T-cell (primary cell): ENCODE measurements at places on chromosomes 1 and 21. TPM values are rescaled to one million over a fixed set of nuclear protein-coding genes. Genes with fewer than 3 reads are reported as not detected.

The FCRL6 gene
- total RNA-seq, result 1.2 TPM

The HTR1D gene
- not detected for total RNA-seq

The SH2D1B gene
- total RNA-seq, result 0.66 TPM

The SLC45A1 gene
- total RNA-seq, result 1.2 TPM

The ST6GALNAC3 gene
- 6.6 TPM for total RNA-seq

The AMY1C gene
- total RNA-seq, result not detected

The GPR3 gene
- not detected for total RNA-seq

The ADORA1 gene
- total RNA-seq, result not detected

DNA sequence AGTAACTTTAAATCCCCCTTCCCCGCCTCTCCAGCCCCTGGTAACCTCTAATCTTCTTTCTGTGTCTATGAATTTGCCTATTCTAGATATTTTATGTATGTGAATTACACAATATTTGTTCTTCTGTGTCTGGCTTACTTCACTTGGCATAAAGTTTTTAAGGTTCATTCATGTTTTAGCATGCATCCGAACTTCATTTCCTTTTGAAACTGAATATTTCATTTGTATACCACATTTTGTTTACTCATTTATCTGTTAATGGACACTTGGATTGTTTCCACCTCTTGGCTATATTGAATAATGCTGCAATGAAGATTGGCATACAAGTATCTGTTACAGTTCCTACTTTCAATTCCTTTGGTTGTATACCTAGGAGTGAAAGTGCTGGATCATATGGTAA is 205.3 kb downstream of the TM2D1 start:
- no peak overlapping the region for H3K27ac ChIP-seq
- H3K36me3 ChIP-seq, result no peaks in the 10 kb centered on the region
- no peaks in the 10 kb centered on the region for H3K4me1 ChIP-seq
- no peaks in the 10 kb centered on the region for H3K27me3 ChIP-seq
- H3K4me3 ChIP-seq, result no peak overlapping the region

GRCh38 chr1:153506831-153507413 is 28.9 kb downstream of the S100A6 start:
- no peak overlapping the region for H3K4me3 ChIP-seq
- no peaks in the 10 kb centered on the region for H3K4me1 ChIP-seq
- H3K27ac ChIP-seq, result no peak overlapping the region
- DNase-seq, result no peak
- no peaks in the 10 kb centered on the region for H3K27me3 ChIP-seq

- no peak overlapping the region for H3K4me3 ChIP-seq
- no peaks in the 10 kb centered on the region for H3K27me3 ChIP-seq
- no peaks in the 10 kb centered on the region for H3K36me3 ChIP-seq
- no peak for DNase-seq
- H3K4me1 ChIP-seq, result no peaks in the 10 kb centered on the region
Measured at GRCh38 chr1:68433395-68433794, 16.4 kb downstream of the RPE65 start.

- H3K27ac ChIP-seq, result no peak within 1 kb of the TSS
- no peak within 1 kb of the TSS for H3K4me3 ChIP-seq
- no peak for DNase-seq
Measured at GRCh38 chr1:198540580-198540979, at the start of gene ATP6V1G3. TSS of gene ATP6V1G3 (minus strand) at chr1:198540680. CDS start at chr1:198540650, 30 bp downstream.

DNA sequence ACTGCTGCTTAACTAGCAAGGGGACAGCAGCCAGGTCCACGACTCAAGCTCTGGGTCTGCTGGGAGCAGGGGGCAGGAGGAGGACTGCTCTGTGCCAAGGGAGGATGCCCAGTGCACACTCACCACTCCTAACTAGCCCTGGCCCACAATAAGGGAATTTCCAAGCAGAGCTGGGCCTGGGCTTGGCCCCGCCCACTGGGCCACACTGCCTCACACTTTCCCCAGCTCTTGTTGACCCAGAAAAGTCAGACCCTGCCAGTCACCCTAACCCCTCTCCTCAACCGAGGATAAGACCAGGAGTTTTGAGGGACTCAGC is 18.7 kb downstream of the SLC9A1 start:
- peak overlapping the region; percentile 41 for H3K4me3 ChIP-seq
- DNase-seq, result no peak
- H3K27me3 ChIP-seq, result no peaks in the 10 kb centered on the region

GRCh38 chr1:56064705-56065104 is 514.7 kb downstream of the PLPP3 start:
- no peak for DNase-seq
- no peak overlapping the region for H3K27ac ChIP-seq
- H3K36me3 ChIP-seq, result no peaks in the 10 kb centered on the region
- H3K4me3 ChIP-seq, result no peak overlapping the region
- no peaks in the 10 kb centered on the region for H3K4me1 ChIP-seq

DNA sequence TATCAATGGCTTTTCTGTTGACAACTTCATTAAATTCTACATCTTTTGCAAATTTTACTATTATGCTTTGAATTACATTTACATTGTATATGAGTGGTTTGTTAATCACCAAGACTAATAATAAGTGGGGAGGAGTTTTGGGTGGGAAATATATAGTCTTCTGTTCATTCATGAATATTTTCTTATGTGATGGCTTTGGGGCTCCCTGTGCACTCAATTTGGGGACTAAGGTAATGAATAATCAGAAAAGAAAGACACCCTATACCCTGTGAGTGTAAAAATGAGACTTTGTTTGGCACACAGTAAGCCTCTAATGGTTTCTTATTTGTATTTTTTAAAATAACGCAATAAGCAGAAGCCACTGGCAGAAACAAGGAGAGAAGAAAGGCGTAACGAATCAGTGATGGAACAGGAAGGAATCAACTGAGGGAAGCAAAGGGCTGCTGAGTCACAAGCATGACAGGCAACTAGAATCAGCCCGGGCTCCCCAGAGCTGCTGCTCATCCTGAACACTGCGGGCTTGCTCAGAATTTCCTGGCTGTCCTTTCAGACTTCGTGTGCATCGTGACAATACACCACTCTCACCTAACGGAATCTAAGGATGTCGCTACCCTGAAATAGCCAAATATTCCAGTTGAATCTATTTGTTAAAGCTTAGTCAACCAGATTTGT is 20.8 kb upstream of the RGS2 start:
- H3K4me3 ChIP-seq, result no peak overlapping the region
- no peak for DNase-seq
- no peaks in the 10 kb centered on the region for H3K4me1 ChIP-seq
- no peak overlapping the region for H3K27ac ChIP-seq

DNA sequence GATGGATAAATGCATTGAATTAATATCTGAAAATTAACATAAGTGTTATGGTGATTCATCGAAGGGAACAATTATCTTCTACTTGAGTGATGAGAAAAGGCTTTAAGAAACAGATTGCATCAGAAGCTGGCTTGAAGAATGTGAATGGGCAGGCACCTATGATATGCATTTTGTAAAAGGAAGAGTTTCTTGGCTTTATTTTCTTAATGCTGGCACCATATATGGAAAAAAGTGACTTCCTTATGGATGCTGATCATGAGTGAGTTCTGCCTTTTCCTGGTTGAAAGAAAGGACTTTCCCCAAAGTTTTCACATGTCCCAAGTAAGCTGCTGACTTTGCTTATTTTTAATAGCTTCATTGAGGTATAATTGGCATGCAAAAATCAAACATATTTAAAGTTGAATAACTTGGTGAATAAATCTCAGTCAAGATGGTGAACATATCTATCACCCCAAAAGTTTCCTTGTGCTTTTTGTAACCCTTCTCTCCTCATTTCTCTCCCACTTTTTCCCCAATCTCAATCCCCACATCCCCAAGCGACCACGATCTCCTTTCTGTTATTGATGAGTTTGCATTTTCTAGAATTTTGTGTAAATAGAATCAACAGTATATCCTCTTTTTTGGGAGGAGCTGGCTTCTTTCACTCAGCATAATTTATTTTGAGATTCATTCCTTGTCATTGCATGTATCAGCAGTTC is 74.2 kb downstream of the SPATA46 start:
- H3K27ac ChIP-seq, result no peak overlapping the region
- H3K4me1 ChIP-seq, result no peaks in the 10 kb centered on the region

DNA sequence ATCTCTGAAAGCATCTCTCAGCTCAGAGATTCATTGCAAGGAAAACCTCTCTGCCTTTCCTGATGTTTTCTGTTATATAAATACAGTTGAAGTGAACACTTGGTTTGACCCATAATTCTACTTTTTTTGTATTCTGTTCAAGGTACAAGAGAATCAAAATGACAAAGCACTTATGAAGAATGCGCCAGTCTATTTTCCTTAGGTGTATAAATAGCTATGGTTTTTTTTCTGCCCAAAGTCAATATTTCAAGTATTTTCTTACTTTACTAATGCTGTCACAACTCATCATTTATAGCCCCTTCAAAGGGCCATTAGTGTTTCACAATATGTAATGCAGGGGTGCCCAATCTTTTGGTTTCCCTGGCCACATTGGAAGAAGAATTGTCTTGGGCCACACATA is 142.5 kb upstream of the C1orf105 start:
- no peaks in the 10 kb centered on the region for H3K4me1 ChIP-seq
- no peak overlapping the region for H3K27ac ChIP-seq
- no peak overlapping the region for H3K4me3 ChIP-seq
- H3K36me3 ChIP-seq, result no peaks in the 10 kb centered on the region
- H3K27me3 ChIP-seq, result no peaks in the 10 kb centered on the region
- DNase-seq, result no peak

DNA sequence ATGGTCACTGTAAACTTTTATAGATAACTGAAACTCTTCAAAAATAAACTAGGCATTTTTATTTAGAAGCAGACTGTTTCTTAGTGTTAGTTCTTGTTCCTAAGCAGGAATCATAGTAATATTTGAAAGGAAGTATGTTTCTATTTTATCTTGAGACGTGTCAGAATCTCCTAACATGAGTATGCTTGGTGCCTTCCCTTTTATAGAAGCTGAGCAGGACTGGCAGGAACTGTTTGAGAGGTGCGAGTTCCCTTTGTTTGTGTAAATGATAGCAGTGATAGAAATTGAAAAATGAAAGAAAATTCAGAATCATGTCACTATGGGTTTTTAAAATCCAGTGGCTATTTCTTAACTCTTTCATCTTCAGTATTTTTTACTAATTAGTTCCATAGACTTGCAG is 56.9 kb downstream of the LRRC8D start:
- H3K36me3 ChIP-seq, result peaks cover 13% of the 10 kb centered on the region
- H3K27me3 ChIP-seq, result no peaks in the 10 kb centered on the region
- H3K4me3 ChIP-seq, result no peak overlapping the region
- H3K27ac ChIP-seq, result no peak overlapping the region
- no peak for DNase-seq

GRCh38 chr1:34924759-34925555 is 4.5 kb downstream of the DLGAP3 start:
- peaks cover 9% of the 10 kb centered on the region for H3K27me3 ChIP-seq
- H3K36me3 ChIP-seq, result no peaks in the 10 kb centered on the region
- peak; percentile 28 for DNase-seq

DNA sequence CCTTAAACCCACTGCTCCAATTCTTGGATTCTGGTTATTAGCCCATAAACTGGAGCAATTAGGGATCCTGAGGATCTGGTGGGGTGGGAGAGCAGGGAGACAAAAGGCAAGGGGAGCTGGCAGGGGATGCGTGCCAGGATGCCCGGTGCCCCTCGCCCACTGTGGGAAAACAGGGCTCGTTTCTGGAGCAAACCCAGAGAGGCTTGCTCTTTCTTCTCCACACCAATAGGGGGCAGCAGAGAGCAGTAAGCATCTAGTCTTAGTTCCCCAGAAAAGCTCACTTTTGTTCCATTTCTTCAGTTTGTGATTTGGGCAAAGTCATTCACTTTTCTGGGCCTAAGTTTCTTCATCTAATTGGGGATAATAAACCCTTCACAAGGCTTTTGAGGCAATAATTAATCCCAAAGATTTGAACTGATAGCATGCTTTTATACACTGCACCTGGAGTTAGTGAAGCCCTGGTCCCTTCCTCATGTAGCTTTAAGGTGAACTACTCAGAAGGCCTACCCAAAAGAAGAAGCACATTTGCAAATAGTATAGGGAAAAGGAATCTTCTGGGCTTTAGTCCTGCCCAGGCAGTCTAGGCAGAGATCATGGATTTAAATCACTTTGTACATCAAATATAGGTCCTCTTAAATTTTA is 160.6 kb upstream of the USP24 start:
- no peak overlapping the region for H3K4me3 ChIP-seq
- H3K27ac ChIP-seq, result no peak overlapping the region
- no peaks in the 10 kb centered on the region for H3K4me1 ChIP-seq
- no peaks in the 10 kb centered on the region for H3K36me3 ChIP-seq
- DNase-seq, result no peak
